ENCODE measurements at places on chromosomes 13 and 19.

DNA sequence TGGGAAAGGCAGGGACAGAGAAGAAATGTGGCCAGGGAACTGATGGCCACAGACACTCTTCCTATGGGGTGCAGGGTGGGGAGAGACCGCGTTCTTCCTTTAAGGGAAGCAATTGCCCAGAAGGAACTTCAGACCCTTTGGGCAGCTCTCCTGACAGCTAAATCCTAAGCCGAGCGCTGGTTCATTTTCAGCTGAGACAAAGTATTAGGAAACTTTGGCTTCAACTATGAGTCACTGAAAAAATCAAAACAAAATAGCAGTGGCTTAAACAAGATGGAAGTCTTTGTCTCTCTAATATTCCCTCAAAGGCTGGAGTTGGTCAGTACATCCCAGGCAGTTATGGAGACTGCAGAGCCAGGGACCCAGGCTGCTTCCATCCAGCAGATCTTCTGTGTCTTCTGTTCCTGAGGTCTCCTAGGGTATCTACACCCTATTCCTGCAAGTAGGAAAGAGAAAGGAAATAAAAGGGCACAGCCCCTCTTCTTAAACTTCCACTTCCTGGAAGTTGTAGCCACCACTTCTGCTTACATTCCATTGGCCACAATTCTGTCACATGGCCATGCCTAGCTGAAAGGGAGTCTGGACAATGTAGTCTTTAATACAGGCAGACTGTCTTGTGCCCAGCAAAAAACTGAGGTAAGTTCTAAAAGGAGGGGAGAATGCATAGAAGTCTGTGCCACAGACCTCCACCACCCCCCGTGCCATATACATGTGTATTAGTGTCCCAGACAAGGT, 163.5 kb downstream of the KATNAL1 start:
- DNase-seq, result no peak

DNA sequence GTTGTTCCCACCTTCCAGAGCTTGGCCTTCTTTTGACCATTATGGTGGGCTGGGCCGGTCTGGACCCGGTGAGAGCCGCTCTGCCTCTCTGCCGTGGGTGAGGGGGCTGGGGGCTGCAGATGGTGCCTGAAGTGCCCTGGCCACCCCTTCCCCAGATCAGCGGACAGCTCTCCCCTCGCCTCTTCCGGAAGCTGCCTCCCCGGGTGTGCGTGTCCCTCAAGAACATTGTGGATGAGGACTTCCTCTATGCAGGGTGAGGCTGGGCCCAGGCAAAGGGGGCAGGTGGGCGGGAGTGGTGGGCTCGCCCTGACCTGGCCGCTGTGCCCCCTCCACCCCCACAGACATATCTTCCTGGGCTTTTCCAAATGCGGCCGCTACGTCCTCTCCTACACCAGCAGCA, 1.9 kb downstream of the DCAF15 start:
- DNase-seq, result no peak

DNA sequence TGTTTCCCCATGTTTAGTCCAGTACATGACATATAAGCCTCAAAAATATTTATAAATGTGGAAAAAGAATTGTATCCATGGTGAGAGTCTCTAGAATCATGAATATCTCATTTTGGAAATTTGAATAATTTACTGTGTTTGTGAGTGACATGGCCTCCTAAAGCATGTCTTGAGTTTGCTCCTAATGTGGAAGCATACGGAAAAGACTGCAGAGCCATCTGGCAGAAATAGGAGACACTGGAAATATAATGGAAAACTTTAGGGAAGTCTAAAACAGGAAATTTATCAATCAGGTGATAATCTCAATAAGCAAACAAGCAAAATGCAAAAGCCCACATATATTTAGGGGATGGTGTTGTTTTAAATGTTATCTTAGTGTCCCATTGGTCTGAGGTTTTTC, 465.0 kb downstream of the TDRD3 start:
- no peak for DNase-seq

GRCh38 chr13:113900646-113901045, 36.8 kb upstream of the GAS6 start:
- DNase-seq, result no peak

DNA sequence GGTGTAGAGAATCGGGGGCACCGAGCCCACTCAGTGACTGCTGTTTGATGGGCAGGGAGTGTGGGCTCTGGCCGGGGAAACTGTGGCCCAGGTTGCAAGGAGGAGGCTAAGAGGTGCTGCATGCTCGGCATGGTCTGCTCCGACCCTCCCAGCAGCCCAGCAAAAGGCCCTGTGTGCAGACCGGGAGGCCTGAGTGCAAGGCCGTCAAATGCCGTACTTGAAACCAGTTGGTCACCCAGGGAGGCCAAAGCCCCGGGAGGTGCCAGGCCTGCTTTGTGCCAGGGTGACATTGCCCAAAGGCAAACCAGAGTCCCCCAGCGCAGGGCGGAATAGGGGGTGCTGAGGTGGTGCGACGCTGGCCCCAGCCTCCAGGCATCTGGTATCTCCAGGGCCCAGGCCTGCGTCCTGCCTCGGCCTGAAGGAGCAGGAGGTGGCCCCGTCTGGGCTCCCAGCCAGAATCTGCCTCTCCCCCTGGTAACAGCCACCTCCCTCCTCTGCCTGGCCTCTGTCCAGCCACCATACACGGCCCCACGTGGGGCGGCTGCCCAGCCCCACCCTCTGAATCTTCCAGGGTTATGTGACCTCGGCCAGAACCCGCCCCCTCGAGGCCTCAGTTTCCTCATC, 4.0 kb downstream of the PIK3R2 start:
- DNase-seq, result no peak

DNA sequence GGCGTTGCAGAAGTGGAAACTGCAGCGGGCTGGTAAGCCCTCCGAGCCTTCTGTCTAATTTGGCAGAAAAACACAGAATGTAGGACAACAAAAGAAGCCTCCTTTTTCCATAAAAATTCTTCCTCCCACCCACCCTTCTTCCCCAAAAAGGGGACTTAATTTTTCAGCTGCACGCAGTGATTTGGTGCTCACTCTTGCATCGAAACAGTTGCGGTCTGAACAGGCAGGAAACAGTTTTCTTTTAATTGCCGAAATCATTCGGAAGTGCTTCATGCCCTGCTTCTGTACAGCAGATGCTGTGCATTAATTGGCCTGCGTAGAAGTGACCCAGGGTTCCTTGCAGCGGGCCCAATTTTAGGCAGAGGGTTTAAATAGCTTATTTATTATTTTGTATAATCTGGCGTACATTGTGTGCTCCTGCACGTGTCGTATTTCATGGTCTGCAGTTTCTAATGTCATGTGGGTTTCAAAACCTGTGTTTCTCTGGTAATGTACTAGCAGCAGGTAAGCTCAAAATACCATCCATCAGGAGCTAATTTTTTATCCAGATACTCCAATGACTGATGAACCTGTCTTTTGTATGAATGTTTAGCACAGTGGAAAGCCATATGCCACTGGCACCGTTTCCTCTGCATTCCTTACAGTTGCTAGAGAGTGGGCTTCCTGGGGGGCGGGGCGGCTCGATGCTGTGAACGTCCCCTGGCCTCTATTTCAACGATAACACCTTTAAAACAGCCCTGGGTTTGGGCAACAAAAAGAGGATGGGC, 66.6 kb downstream of the GGACT start:
- DNase-seq, result no peak

- no peak for DNase-seq
Observed at GRCh38 chr19:58450856-58451357, 515 bp upstream of the ZNF324B start.

- DNase-seq, result no peak
Observed at GRCh38 chr13:37616131-37616530, 17.6 kb upstream of the POSTN start.

DNA sequence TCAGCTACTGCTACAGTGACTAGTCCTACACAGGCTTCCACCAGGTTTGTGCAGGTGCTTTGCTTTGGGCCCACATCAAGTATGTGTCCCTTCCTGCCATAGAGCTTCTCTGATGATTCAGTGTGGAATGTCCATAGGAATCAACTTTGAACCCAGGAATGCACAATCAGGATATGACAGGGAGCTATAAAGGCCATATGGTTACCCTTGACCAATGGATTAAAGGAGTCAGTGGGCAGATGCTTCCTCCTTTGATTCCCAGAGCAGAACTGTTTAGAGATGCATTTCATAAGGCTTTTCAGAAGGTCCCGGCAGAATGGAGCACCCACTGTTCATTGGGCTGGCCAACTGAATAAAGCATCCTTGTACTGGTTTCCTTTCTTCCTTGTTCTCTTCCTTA, 145.2 kb upstream of the WASF3 start:
- DNase-seq, result no peak

GRCh38 chr19:47305309-47305751, 4.3 kb upstream of the C5AR1 start:
- peak; percentile 25 for DNase-seq

- no peak for DNase-seq
Observed at GRCh38 chr13:92952161-92952560, 274.4 kb upstream of the GPC6 start.

GRCh38 chr13:97627566-97627965, 193.6 kb downstream of the RAP2A start:
- DNase-seq, result no peak

DNA sequence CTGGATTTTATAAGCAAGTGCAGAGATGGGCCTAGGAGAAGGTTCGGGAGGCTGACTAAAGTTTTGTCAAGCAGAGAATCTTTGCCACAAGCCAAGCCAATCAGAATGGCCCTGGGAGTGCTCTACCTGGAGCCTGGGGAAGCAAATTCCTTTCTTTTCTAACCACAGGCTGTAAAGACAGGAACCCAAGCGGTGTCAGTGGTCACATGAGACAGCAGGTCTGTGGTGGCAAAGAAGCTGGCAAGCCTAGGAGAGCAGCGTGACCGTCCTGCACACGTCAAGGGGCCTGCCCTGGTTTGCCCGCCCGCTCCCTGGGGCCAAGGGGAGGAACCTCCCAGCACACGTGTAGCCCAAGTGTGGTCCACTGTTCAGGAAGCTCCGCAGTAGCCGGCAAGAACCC, 90.8 kb downstream of the IPO5 start:
- no peak for DNase-seq

GRCh38 chr19:43625918-43626579, 6.6 kb upstream of the ZNF428 start:
- DNase-seq, result no peak

All from stimulated activated CD4-positive, alpha-beta T cell treated with anti-CD3 and anti-CD28 coated beads, TNF-alpha, amount 100 ng/mL, for 48 hours (primary cell).